Progenitor cell of endocrine pancreas (in vitro differentiated cells): ENCODE measurements at places on chromosomes 3 and 15. TPM values are rescaled to one million over a fixed set of nuclear protein-coding genes. Genes with fewer than 3 reads are reported as not detected.

Gene CDCP1
- total RNA-seq, result 10.1 and 15.3 TPM in 2 replicates

DNA sequence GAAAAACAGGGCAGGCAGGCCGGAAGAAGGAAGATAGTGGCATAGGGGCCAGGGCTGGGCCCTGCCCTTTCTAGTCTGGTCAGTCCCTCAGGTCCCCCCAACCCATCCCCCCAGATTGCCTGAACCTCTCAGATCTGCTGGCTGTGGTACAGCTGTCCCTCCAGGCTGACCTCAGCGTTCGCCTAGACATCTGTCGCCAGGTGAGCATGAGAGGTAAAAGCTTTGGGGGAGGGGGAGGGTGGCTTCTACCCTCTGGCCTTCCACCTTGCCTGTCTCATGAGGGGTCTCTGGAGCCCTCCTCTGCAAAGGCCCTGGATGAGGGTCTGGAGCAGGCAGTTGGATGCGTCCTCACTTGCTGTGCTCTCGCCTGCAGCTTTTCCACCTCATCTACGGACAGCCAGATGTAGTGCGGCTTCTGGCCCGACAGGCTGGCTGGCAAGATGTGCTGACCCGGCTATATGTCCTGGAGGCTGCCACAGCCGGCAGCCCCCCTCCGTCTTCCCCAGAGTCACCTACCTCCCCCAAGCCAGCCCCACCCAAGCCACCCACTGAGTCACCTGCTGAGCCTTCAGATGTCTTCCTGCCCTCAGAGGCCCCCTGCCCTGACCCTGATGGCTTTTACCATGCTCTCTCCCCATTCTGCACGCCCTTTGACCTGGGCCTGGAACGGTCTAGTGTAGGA is 20.2 kb downstream of the NBEAL2 start:
- DNase-seq, result no peak

- DNase-seq, result no peak
Measured at GRCh38 chr3:45066109-45066801, 40.2 kb downstream of the CLEC3B start.

GRCh38 chr3:32121137-32121536 is 14.7 kb downstream of the GPD1L start:
- DNase-seq, result no peak

GRCh38 chr3:49671291-49672288 is 2.6 kb upstream of the APEH start:
- DNase-seq, result peak; percentile 65

- peak; percentile 28 for DNase-seq
Measured at GRCh38 chr3:184338511-184338945, 1.1 kb downstream of the FAM131A start.

- DNase-seq, result no peak
Measured at GRCh38 chr15:35209838-35210237, 124.7 kb upstream of the NANOGP8 start.

- DNase-seq, result no peak
Measured at GRCh38 chr3:131077904-131078303, 51.2 kb downstream of the NEK11 start.

Gene MESP2
- not detected in 2 replicates for total RNA-seq

DNA sequence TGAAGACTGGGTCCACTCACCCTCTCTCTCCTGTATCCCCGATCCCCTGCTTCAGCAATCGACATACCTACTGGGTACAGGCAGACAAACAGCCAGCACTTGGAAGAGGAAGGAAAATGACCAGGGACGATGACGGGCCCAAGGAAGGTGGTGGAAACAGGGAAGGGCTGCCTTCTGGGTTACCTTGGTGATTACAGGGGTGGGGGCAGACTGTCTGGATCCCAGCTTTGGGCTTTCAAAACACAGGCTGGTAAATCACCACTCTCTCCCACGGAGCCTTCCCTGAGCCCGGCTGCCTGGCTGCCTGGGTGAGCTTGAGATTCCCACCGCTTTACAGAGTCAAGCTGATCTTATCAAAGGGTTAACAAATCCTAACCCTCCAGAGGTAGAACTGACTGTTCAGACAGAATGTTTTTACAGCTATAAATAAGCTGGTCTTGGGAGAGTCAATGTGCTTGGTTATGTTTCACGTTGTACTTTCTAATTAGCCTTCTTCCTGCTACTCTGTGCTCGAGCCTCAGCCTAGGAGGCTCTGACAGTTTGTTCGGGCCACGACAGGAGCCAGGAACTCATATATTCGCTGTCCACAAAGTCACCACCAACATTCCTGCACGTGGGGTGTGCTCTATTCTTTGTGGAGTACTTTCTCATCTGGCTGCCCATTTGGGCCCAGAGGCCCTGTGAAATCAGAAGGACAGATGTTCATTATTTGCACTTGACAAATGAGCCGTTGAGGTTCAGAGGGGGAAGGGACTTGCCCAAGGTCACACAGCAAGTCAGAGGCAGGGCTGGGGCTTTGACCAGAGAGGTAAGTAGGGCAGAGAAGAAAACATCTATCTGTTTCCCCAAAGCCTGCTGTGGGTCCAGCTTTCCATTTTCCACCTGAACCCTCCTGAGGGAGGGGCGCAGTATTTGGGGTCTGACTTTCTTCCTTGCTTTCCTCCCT is 63.5 kb downstream of the FEM1B start:
- DNase-seq, result no peak

- no peak for DNase-seq
Measured at GRCh38 chr15:55872471-55872870, 120.9 kb downstream of the NEDD4 start.

DNA sequence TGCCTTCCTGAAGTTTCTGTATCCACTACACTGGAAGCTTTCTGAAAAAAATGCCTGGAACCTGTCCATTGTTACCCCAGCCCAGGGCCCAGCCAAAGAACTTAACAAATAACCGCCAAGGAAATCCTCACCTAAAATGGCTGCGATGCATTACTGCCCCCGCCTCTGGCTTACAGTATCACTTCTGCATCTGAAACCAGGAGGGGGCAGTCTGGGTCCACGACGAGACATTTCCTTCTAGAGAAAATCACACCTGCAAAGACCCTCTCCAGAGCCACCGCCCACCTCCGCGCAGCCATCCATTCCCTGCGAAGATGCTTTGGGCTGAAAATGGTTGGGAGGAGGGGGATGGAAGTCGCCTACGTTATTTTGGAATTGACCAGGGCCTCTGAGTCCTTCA is 22.4 kb upstream of the CELF6 start:
- DNase-seq, result no peak

DNA sequence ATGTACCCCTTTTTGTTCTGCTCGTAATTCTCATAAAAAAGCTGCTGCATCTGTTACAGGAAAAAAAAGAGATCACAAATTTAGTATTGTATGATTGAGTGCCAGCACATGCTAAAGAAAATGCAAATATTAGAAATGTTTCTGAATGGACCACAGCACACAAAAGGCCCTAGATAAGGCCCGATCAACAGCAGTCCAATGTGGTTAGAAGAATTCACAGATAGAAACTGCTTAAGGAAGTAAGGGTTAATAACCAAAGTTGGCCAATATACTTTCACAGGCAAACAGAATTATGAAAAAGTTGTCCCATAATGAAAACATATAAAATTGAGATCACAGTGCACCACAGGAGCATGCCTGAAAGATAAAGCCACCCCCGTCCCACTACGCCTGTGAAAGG is 72.9 kb downstream of the CHSY1 start:
- no peak for DNase-seq

DNA sequence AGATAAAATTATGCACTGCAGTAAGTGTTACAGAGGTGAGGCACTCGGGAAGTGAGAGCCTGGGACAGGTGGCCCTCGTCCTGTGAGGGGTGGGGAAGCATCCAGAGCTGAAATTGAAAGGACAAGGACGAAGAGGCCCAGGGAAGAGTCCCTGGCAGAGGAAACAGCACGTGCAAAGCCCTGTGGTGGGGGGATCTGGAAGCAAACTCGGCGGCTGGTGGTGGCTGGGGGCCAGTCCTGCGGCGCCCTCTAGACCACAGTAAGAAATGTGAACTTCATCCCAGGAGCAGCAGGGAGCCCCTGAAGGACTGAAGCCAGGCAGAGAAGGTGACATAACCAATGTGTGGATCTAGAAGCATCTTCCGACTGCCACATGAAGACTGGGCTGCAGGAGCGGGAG is 42.8 kb downstream of the GRIP2 start:
- no peak for DNase-seq

- DNase-seq, result no peak
Measured at GRCh38 chr15:95097361-95097760, 866.0 kb downstream of the MCTP2 start.

- DNase-seq, result no peak
Measured at GRCh38 chr3:171813897-171814460, 3.7 kb upstream of the PLD1 start.

GRCh38 chr3:106635271-106635670 is 742.0 kb upstream of the CCDC54 start:
- no peak for DNase-seq

DNA sequence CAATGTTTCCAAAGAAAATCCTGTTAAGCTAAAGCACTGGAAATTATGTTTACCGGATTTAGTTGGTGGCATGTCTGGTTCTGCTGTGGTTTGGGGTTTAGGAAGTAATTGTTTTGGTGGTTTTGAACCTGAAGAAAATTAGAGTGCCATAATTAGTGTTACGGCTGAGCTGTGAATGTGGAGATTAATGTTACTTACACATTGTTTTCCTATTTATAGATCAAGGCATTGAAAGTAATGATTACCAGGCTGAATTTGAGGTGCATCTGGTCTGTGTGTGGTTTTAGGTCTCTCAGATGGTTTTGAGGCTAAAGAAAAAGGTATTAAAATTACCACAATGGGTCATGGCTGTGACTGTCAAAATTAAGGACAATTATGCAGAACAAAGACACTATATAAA is 128.9 kb downstream of the TFG start:
- no peak for DNase-seq

- DNase-seq, result no peak
Measured at GRCh38 chr3:24578324-24578723, 83.7 kb upstream of the THRB start.

Gene SLITRK3
- not detected in 2 replicates for total RNA-seq

GRCh38 chr3:194675081-194675640 is 3.2 kb upstream of the LSG1 start:
- DNase-seq, result no peak

Gene IRAK2
- 0.36 and 0.40 TPM in 2 replicates for total RNA-seq

- no peak for DNase-seq
Measured at GRCh38 chr3:112038863-112039262, 4.3 kb downstream of the TMPRSS7 start.

DNA sequence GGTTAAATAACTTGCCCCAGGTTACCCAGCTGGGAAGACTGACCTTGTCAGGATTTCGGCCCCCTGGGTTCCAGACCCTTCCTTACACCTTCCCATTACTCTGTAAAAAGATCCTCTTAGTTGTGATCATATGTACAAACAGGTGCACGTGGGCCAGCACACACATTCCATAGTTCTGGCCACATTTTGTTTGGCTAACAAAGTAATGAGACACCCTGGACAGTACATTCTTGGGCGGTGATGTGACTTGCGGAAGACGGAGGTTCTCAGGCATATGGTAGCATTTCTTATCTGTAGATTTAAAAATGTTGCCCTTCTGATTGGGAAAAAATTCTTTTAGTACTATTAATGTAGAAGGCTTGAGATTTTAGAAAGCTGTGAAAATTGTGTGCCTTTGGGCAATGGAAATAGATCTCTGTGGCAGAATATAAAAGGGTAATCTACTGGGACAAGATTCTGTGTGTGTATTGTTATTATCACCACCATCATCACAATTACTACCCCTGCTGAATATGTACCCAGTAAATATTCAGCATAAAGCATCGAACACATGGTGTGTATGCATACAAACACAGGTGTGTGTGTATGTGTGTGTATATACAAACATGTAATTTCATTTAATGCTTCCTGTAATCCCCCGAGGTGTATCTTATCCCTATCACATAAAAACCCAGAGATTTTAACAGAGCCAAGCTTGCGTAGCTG is 205.4 kb upstream of the UBE2E1 start:
- no peak for DNase-seq

- DNase-seq, result no peak
Measured at GRCh38 chr3:3038201-3038991, 71.8 kb downstream of the IL5RA start.

- no peak for DNase-seq
Measured at GRCh38 chr3:22231061-22231460, 480.1 kb upstream of the ZNF385D start.

DNA sequence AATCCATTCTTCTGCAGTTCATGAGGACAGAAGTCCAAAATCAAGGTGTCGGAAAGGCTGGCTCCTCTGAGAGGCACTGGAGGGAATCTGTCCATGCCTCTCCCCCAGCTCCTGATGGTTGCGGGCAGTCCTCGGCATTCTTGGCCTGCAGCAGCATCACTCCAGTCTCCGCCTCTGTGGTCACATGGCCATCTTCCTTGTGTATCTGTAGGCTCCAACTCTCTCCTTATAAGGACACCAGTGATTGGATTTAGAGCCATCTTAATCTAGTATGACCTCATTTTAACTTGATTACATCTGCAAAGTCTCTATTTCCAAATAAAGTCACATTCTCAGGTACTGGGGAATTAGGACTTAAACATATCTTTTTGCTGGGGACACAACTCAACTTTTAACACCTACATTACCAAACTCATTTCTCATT is 56.0 kb upstream of the FLNB start:
- no peak for DNase-seq

GRCh38 chr3:152268555-152269055 is at the start of gene MBNL1:
Gene MBNL1 (plus strand): TSS chr3:152268929. CDS start chr3:152300194, 31,265 bp downstream.
- DNase-seq, result peak; percentile 44

GRCh38 chr3:149267565-149267964 is 45.9 kb upstream of the CP start:
- DNase-seq, result no peak

Gene POTEB3
- not detected in 2 replicates for total RNA-seq

DNA sequence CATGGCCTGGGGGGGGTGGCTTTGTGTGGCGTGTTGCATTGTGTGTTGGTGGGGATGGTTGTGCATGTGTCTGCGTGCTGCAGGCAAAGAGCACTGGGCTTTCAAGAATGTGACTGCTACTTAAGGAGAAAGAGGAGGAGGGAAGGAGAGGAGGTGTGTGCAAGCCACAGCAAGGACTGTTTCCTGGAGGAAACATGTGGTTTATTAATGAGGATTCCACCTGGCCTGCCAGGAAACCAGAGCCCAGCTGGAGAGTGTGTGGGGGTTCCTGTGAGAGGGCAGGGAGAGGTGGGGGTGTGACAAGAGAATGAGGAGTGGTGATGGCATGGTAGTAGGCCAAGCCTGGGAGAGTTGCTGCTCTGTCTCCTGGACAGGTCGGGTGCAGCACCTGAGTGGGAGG is 258.1 kb upstream of the ROPN1 start:
- DNase-seq, result no peak

Gene C3orf20
- 0.13 and 0.19 TPM in 2 replicates for total RNA-seq

GRCh38 chr3:49794431-49794830 is 5.2 kb downstream of the CDHR4 start:
- DNase-seq, result no peak

Gene GASK1A
- 1.9 and 2.3 TPM in 2 replicates for total RNA-seq

GRCh38 chr15:71891026-71891425 is 80.7 kb downstream of the NR2E3 start:
- DNase-seq, result no peak
